Psoas muscle (tissue), 8 donors: ENCODE measurements at places on chromosomes 2 and 18.

DNA sequence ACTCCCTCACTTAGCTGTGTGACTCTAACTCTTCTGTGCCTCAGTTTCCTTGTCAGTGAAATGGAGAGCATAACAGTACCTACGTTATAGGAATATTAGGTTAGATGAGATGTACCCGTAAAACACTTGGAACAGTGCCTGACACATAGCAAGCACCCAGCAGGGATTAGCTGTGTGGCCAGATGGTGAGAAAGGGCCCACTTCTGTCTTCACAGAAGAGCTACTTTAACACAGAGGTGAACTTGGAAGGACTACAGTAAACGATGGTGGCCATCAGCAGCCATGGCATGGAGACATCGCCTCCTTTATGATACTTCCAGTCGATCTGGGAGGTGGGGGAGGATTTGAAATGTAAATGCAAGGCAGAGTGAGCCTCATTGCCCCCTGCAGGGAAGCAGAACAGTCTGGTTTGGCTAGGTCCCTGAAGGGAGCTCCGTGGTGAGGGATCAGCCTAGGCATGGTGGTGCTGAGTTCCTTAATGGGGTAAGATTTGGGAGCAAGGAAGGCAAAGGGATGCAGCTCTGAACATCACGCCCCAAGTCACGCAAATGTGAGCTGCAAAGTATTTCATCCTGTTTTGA is 101.7 kb upstream of the ALPP start:
- no peak for DNase-seq

DNA sequence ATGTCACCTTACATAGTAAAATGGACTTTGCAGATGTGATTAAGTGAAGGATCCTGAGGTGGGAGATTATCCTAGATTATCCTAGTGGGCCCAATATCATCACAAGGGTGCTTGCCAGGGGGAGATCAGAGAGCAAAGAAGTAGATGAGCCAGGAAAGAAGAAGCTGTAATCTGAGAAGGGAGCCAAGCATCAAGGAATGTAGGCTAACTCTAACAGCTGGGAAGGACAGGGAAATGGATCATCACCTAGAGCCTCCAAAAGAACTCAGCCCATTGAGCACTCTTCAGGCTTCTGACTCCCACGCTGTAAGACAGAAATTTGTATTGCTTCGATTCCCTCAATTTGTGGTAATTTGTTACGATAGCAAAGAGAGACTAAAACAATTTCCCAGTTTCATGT is 309.9 kb downstream of the LRP1B start:
- DNase-seq, result no peak

GRCh38 chr18:78914249-78914935 is 65.2 kb upstream of the SALL3 start:
- DNase-seq, result no peak

DNA sequence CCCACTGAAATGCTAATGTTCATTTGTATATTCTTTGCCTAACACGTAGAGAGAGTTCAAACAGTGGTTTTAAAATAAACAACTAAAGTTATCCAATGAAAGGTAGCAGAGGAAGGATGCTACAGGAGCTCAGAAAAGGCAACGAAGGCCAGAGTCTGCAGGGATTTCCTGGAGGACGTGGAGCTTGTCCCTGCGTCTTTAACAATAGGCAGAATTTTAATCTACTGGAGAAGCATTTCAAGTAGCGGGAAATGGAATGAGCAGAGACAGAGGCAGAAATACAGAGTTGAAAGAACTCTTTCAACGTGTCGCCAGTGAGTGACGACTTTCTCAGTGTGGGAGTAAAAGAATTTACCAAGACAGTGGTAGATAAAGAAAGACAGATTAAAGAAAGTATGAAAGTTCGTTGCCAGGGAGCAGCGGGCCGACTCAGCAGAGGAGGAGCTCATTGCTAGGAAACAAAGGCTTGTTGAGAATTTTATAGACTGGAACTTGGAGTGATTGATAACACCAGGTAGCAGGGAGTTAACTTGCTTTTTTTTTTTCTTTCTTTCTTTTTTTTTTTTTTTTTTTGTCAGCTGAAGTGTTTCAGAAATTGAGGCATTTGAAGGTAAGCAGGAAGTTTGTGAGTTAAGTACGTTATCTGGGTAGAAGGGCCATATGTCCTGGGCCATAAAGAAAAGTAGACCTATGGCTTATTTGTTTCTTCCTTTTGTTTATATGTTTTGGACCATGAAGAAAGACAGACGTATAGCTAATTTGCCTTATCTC is 625 bp upstream of the NBAS start:
- DNase-seq, result no peak
